Mesenchymal stem cell (in vitro differentiated cells and primary cell): ENCODE measurements at places on chromosomes 3 and 15.

GRCh38 chr15:74782259-74783071 is 585 bp downstream of the CSK start:
- DNase-seq = peak; percentile 29

DNA sequence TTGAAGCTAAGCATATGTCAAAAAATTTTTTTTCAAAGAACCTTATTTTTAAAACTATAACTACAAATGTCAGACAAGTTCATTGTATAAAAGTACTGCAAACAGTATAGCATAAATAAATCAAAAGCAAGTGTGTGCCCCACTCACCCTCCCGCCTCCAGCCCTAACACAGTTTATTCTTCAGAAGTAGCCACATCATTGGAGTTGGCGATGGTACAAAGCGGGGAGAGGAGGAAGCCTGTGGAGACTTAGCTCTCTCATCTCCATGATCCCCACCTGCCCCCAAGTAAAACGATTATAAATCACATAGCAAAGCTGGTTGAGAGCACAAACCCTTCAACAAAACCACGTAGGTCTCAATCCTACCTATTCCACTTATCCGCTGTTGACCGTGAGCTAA is 33.6 kb downstream of the FOXP1 start:
- no peak for DNase-seq

GRCh38 chr3:103516950-103517349 is 1082.1 kb downstream of the ZPLD1 start:
- DNase-seq = no peak

DNA sequence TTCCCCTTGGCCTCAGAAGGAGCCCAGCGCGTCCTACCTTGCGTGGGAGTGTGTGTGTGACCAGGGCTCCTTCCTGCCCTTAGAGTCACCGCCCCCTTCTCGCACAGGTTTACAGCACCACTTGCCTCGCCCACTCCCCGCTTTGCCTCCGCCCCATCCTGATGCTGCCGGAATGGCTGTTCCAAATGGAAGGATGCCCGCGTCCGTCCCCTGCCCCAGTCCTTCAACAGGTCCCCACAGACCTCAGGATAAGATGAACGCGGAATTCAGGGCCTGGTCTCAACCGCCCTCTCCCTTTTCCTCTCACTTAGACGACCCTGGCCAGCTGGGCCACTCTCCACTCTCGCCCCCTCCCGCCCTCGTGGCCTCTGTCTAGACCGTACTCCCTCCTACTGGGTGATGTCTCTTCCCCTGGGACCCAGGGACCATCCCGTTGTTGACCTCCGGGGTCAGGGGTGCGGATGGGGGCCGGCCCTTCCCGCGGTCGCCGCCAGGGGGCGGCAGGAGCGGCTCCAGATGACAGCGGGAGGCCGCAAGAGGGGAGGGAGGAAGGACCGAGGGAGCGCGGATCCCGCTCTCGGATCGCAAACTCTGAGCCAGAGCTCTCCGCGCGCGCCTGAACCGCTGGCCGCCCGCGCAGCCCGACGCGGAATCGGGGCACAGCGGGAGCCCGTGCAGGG is at the start of gene THSD4:
Gene THSD4, plus strand, starts transcription at position 585 of the 680 bp plus-strand sequence.
- peak; percentile 73 for DNase-seq

DNA sequence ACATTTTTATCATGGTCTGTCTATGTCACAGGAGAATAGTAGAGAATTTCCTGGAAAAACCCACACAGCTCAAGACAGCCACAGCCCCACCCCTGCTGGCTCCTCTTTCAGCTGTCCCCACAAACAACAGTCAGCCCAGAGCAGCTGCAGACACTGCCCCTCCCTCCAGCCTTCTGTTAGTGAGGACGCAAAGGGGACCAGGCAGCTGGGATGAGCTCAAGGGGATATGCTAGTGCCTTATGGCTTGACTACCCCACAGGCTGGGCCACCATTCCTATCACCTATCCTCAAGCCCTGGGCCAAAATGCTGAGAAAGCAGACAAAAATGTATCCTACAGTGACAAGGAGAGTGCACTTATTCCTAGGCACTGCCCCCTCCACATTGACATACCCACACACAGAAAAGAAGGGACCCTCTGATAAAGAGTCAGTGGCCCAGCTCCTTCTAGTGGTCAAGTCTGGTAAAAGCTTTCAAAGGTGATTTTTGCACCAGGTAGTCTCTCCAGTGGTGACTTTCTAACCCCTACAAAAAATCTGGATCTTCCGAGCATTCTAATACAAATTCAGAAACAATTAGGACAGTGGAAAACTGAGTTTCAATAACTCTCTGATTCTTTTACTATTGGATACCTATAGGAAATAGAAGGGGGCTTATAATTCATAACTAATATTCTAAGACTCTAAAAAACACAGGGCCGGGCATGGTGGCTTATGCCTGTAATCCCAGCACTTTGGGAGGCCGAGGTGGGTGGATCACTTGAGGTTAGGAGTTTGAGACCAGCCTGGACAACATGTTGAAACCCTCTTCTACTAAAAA is 3.0 kb upstream of the MAP1A start:
- DNase-seq = peak; percentile 71

DNA sequence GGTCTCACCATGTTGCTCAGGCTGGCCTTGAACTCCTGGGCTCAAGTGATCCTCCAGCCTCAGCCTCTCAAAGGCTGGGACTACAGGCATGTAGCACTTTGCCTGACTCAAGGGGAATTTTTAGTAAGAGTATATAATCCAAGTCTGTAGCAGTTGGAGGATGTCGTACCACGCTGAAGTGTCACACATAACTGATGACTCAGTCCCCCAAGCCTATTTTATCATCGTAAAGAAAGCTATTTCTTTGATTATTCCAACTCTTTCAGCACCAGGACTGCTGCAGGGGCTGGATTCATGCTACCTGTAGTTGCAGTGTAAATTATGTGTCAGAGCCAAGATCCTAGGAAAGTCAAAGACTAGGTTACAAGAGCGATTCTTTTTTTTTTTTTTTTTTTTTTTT is 1.4 kb upstream of the PRKCI start:
- DNase-seq = peak; percentile 50

DNA sequence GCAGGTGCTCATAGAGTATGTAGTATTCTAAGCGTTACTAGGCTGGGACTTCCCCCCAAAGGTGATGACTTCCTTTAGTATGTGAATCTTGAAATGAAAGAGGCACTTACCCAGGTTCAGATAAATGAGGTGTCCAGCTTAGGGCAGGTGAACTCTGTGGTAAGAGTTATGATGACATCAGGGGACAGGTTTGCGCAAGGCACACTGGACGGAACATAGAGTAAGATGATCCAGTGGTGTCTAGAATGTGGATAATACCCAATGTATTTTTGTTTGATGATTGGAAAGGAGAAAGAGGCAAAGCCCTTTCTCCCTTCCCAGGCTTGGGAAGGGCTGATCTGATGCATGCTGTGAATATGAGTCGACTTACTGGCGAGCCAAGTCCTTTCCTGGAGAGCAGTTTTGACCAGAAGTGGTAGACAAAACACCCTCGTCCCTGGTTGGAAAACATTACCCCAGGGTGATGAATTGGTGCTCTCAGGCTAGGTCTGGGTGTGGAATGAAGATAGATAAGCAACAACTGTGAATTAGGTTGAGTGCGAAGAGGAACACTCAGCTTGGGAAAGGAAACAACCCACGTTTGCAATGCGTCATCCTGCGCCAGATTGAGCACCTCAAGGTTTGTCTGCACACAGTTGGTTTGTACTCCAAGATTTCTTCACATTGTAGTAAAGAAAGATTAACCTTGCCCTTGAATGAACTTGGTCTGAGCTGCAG is 124.2 kb downstream of the GHSR start:
- DNase-seq = peak; percentile 81

GRCh38 chr3:178255315-178255714 is 280.9 kb upstream of the KCNMB2 start:
- DNase-seq = peak; percentile 36
